ENCODE measurements at places on chromosomes 12 and 14.

DNA sequence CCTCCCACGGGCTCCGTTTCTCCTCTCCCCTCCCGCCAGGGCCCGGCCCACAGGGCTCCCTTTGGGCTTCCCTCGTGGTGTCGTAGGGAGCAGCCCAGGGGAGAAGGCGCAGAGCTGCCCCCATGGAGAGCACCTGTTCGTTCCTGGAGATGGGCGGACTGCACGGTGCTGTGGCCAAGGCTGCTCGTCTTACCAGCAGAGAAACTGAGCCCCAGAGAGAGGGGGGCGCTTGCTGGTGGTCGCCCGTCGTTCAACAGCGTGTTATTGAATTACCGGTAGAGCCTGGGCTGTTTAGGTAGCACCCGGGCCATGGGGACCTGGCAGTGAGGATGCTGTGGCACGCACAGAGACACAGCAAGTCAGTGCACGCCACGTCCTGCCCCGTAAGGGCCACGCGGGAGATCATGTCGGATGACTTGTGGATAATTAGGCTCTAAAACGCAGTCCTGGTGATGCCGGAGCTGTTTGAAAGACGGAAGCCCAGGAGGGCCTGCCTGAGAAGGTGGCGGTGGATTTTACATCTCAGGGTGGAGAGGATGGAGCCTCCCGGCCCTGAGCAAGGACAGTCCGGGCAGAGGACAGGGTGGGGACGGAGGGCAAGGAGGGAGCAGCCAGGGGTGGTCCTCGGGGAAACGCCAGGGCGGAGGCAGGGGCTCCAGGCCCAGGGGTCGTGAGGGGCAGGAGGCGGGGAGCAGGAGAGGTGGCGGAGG lies 134.4 kb downstream of the ADGRD1 start:
- DNase-seq: no peak

DNA sequence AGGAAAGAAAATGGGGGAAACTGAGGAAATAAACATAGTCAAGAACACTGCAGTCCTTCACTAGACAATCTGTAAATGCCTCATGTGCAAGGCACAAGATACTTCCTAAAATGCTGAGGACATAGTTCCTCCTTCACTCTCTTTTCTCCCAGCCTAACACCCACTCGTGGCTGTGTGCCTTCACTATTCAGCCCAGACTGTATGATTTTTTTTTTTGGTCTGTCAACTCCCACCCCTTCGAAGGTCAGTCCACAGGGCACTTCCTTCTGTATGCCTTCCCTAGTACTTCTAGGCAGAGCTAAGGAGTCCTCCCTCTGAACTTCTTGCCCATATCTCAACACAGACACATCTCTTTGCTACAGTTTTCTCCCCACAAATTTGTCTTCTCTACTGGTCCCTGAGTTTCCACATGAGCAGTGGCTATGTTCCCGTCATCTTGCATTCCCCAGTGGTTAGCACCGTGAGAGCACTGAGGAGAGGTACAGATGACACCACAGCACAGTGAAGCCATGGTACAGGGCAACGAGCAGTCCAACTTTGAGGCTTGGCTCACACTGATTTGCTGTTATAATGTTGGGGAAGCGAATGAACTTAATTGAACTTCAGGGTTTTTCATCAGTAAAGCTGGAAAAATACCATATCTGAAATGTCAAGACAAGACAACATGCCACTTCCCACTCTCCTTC lies 24.1 kb upstream of the SYCP3 start:
- no peak for DNase-seq

- DNase-seq: no peak
These were observed 503.0 kb downstream of the NPAS3 start for GRCh38 chr14:33441633-33442032.

GRCh38 chr12:115273456-115273855 lies 589.5 kb upstream of the TBX3 start:
- DNase-seq: no peak

- no peak for DNase-seq
These were observed 16.1 kb upstream of the CRIP2 start for GRCh38 chr14:105458571-105458970.

DNA sequence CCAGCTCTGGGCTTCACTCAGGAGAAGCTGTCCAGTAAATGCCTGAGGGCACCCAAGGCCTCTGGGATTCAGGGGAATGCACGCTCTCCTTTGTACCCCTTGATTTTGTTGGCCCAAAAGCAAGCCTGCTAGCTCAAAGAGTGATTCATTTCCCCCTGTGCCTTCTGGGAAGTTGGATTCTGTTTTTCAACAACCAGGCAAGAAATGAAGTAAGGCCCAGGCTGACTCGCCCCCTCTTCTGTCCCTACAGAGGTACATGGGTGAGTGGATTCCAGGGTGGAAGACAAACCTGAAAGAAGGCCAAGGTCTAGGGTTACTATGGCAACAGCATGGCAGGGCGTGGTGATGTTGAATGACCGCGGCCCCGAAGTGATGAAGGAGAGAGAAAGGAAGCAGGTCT lies 9.3 kb upstream of the SERPINA5 start:
- DNase-seq: no peak

- DNase-seq: no peak
These were observed 20.8 kb downstream of the STX2 start for GRCh38 chr12:130818272-130818634.

GRCh38 chr12:39935275-39935674 lies 170.6 kb downstream of the SLC2A13 start:
- DNase-seq: no peak

- no peak for DNase-seq
These were observed 280.6 kb upstream of the CLEC14A start for GRCh38 chr14:38536376-38537038.

- no peak for DNase-seq
These were observed 100.8 kb downstream of the USP15 start for GRCh38 chr12:62361048-62361447.

GRCh38 chr14:74856366-74856765 lies 19.6 kb downstream of the PROX2 start:
- no peak for DNase-seq

DNA sequence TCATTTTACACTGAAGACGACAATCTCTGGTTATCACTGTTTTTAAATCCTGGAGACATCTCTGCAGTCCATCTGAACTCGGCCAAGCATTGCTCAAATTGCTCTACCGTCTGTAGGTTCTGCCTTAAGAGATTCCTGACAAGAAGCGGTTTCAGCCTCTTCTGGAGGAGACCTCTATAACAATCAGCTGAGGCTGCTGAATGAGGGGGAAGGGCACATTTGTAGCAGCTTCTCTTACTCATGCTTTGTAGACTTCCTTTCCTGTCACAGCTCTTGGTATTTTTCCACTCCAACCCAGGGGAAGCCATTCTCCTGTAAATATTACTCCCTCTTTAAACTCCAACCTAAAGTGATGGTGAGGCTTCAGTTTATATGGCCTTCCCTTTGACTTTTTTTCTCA lies 3.0 kb downstream of the ARG2 start:
- no peak for DNase-seq

DNA sequence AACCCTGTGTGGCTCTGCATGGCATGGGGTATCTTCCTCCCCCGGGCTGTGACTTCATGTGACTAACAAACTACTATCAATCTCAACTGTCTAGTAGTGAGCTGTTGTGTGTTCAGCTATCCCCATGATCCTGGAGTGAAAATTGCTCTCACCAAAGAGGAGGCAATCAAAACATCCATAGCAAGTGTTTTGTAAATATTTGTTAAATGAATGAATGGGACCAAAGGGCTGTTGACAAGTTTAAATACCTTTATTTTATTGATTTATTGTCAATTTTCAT lies 138.1 kb upstream of the CPM start:
- DNase-seq: no peak

DNA sequence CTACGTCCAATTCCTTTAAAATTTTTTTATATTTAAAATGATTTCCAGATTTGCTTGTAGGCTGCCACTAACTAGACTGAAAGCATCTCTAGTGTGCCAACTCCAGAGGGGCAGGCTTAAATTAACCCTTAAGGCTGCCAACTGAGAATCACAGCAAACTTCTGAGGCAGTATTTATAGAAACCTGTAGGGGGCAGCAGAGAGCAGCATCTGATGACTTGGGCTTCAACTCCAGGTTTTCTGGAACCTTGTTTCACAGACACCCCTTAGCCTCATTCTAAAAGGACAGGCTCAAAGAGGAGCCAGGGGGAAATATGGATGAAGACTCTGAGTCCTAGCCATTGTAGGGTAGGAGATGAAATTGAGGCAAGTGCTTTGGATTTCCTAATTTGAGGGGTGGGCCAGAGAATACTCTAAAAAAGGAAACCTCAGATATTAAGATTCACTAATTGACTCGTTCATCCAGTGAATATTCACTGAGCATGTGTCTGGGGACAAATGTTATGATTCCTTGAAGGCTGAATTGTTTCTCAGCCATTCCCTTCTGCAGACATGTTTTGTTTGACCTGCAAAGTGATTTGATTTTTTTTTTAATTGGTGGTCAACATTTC lies 63.3 kb upstream of the HSPB8 start:
- peak; percentile 28 for DNase-seq

GRCh38 chr14:93520053-93520607 lies 89.4 kb downstream of the UNC79 start:
- DNase-seq: no peak

DNA sequence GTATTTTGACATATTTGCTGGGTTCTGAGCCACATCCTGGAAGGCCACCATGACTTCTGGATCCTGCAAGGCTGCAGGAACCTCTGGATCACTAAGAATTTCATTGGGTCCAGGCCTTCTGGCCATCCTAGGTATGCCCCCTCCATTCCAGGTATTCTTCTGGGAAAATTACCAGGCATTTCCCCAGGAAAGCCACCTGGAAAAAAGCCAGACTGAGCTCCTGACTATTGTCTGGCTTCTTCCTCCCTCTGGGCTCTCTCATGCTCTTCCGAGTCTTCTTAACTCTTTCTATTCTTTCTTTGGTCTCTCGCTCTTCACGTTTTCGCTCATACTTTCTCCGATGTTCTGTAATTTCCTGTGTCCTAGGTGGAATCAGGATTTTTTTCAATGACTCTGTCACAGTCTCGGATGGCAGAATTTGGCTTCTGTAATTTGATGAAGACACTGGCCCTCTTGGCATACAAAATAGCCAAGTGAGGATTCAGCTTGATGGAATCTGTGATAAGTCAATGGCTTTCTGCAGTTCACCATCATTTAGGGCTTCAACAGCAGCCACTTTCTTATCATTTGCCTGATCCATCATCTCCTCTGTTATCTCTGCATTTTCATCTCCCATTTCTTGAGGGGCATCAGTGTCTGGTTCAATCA lies 42.6 kb downstream of the ATP23 start:
- no peak for DNase-seq

DNA sequence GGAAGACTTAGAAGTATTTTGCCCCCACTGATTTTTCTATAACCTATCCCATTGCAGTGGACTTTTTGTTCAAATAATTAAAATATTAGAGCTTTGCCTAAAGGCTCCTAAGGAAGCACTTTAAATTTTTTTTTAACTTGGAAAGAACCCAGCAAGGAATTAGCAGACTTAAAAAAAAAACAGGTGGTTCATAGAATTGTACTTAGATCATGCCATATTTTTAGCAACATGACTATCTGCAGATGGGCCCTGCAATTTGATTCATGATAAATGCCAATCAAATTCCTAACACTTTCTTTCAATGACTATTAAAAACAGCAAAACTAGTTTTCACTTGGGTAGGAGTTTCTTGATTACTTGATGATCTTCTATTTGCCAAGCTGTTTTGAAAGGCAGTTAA lies 11.5 kb downstream of the ADAMTS20 start:
- no peak for DNase-seq

GRCh38 chr12:67811437-67812361 lies 163.2 kb downstream of the DYRK2 start:
- DNase-seq: no peak

- no peak for DNase-seq
These were observed 10.4 kb upstream of the HOXC13 start for GRCh38 chr12:53928054-53928835.

GRCh38 chr12:61311413-61311812 lies 948.8 kb upstream of the USP15 start:
- no peak for DNase-seq

DNA sequence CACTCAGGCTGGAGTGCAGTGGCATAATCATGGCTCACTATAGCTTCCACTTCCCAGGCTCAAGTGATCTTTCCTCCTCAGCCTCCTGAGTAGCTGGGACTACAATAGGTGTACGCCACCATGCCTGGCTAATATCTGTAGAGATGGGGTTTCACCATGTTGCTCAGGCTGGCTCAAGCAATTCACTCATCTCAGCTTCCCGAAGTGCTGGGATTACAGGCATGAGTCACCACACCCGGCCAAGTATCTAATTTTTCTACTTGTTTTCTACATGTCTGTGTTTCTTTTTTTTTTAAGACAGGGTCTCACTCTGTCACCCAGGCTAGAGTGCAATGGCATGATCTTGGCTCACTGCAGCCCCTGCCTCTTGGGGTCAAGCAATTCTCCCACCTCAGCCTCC lies 119.7 kb upstream of the MED13L start:
- no peak for DNase-seq

DNA sequence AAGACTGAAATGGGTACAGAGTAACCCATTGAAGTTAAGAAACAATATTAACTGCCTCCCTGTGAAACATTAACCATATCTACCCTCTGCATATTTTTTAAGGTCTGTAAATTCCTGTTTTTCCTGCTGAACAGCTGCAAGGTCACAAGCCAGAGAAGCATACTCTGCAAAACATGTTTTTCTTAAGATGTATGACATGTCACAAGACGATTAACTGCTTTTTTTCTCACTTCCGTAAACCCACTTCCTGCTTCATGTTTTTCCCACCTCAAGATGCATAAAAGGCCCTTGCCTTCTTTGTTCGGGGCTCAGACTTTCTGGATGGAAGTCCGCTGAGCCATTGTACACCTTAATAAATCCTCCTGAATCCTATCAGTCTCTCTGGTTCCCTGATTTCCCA lies 504.7 kb upstream of the MIS18BP1 start:
- DNase-seq: no peak

DNA sequence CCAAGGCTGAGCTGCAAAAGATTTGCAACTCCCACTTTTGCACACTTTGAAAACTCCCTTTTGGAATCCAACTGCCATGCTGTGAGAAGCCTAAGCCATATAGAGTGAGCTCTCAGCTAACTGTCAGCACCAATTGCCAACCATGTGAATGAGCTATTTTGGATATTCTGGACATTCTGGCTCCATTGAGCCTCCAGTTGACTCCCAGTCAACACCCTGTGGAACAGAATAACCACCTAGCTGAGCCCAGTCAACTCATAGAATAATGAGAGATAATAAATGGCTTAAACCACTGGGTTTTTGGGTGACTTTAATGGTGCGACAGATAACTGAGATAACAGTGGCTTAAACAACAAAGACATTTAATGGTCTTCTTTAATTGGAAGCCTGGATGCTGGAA lies 210.1 kb downstream of the SUDS3 start:
- DNase-seq: no peak

DNA sequence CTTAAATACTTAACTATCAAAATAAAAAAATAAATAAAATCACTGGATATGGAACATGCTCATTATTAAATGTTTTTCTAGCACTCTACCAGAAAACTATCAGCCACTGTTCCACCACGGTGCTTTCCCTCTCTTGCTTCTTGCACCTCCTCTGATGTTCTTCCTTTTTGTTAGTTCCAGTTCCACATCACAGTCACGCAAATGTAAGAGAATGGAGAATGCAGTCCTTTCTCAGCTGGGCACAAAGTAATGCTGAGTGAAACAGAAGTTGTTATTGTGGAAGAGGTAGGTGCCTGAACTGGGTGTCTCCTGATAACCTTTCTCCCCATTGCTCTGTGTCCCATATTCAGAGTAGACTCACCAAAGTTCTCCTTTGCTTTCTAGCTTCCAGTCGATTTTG lies 1116.9 kb upstream of the TMEM132C start:
- no peak for DNase-seq

- no peak for DNase-seq
These were observed 16.6 kb downstream of the TFCP2 start for GRCh38 chr12:51156245-51156765.
